Activated T-cell treated with anti-CD3 and anti-CD28 coated beads, Interleukin-2, amount 50 U/mL, for 48 hours (primary cell): ENCODE measurements at places on chromosomes 7 and 10.

DNA sequence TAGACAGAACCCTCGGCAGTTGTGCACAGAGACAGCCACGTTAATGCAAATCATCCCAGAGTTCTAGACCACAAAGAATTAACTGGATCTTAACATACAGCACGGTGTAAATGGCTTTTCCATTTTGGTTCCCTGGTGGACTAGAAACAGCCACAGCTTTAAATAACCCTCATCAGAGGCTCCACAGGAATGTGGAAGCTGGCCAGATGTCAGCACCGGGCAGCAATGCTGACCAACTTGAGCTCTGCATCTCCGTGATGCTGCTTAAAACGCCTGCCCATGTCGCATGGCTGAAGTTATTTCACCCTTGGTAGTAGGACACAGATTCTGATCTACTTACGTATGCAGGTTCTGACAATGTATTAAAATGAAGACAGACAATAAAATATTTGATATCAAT is 24.5 kb downstream of the RSU1 start:
- no peak for DNase-seq

GRCh38 chr10:90983914-90984549 is 63.1 kb upstream of the ANKRD1 start:
- DNase-seq: no peak

- peak; percentile 51 for DNase-seq
Measured at GRCh38 chr7:66505531-66506451, 122.9 kb upstream of the KCTD7 start.

DNA sequence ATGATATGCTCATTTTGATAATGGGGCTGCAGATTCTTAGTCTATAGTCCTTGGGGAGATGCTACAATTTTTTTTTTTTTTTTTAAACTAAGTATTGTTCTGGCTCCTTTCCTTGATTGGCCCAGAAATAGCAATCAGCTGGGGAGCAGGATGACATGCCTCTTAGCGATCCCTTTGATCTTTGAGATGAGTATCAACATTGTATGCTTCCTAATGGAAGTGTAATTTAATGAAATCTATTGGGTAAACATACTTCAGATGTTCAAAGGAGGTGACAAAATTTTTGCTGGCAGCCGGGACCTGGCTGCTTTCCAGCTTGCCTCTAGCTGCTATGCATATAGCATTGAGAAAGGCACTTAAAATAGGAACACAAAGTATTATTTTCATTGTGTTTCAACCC is 43.5 kb downstream of the VTI1A start:
- no peak for DNase-seq

GRCh38 chr10:21509341-21510240 is 15.9 kb downstream of the SKIDA1 start:
- no peak for DNase-seq

- peak; percentile 86 for DNase-seq
Measured at GRCh38 chr7:139682136-139683013, 95.4 kb downstream of the HIPK2 start.

GRCh38 chr7:47036909-47037308 is 545.0 kb downstream of the TNS3 start:
- no peak for DNase-seq

- DNase-seq: no peak
Measured at GRCh38 chr7:34044734-34045353, 139.5 kb downstream of the BMPER start.

DNA sequence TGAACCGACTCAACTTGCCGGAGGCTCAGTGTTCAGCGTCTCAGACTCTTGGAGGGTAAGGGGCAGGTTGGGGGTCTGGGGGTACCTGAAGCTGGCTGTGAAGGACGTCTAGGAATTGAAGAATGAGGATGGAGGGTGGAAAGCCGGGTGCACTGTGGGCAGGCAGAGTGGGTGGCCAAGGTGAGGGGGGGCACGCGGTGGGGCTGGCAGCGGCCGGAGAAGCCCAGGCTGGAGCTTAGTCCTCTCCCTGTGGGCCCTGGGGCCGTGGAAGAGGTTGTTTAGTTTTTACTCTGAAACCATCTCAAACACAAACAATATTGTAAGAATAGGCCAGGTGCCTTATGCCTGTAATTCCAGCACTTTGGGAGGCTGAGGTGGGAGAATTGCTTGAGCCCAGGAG is 83.4 kb downstream of the UNCX start:
- DNase-seq: no peak

- no peak for DNase-seq
Measured at GRCh38 chr7:114930107-114930661, 8.3 kb downstream of the MDFIC start.

GRCh38 chr10:1233031-1233430 is 176.8 kb downstream of the WDR37 start:
- DNase-seq: no peak

DNA sequence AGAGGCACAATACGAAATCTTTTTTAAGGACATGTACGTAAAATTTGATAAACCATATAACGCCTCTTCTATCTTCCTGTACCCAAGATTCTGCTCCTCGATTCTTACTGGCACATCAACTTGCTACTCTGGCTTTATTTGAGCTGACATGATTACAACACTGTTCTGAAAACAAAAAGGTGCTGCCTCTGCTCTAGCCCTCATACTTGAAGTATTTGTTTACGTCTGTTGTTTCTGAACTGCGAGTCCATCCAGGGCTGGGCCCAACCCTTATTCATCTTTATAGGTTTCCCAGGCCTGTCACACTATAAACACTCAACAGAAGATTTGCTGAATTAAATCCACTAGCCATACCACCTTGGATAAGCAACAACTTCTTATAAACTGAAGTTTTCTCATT is 96.2 kb upstream of the SVIL start:
- DNase-seq: no peak

DNA sequence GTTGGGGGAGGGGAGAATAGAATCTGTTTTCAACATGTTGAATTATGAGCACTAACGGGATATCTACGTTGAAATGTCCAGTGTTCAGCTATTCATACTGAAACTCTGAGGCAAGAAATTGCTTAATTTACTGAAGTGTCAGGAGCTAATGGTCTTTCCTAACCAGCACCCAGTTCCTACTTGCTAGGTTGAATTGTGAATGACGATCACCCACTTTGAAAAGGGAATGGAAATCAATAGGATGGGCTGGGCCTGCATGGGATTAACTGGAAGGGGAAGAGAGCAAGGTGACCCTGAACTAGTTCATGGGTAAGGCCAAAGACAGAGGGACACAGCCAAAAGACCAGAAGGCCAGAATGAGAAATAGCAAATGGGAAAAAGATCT is 51.3 kb downstream of the HIPK2 start:
- DNase-seq: no peak

GRCh38 chr7:130475776-130476175 is 16.1 kb upstream of the MEST start:
- DNase-seq: no peak

GRCh38 chr7:93913197-93913596 is 6.8 kb downstream of the GNGT1 start:
- DNase-seq: no peak

GRCh38 chr10:120738658-120739057 is 112.5 kb upstream of the WDR11 start:
- DNase-seq: no peak

GRCh38 chr10:15144788-15145187 is 23.7 kb downstream of the NMT2 start:
- DNase-seq: no peak

GRCh38 chr10:126011995-126012394 is 115.6 kb downstream of the FANK1 start:
- DNase-seq: no peak

GRCh38 chr7:47461161-47461560 is 120.8 kb downstream of the TNS3 start:
- no peak for DNase-seq

- no peak for DNase-seq
Measured at GRCh38 chr7:137818036-137818435, 28.7 kb downstream of the DGKI start.

GRCh38 chr10:118501171-118501570 is 94.3 kb downstream of the PRLHR start:
- DNase-seq: no peak

DNA sequence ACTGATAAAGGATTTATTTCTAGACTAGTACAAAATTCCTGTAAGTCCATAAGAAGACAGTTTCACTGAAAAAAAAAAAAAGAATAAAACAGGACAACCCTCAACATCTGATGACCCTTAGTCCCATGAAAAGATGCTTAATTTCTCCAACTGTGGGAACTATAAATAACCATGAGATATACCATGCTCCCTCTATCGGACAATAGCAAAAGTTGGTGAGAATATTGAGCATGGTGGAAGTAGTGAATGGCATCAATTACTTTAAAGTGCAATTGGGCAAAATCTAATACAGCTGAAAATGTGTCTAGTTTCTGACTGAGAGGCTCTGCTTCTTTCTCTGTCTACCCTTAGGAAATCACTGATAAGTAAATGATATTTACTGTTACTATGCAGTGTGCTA is 348.8 kb downstream of the SUGCT start:
- DNase-seq: no peak

- no peak for DNase-seq
Measured at GRCh38 chr7:30459591-30460245, 18.9 kb downstream of the NOD1 start.

- DNase-seq: no peak
Measured at GRCh38 chr7:33790746-33791145, 114.6 kb upstream of the BMPER start.

DNA sequence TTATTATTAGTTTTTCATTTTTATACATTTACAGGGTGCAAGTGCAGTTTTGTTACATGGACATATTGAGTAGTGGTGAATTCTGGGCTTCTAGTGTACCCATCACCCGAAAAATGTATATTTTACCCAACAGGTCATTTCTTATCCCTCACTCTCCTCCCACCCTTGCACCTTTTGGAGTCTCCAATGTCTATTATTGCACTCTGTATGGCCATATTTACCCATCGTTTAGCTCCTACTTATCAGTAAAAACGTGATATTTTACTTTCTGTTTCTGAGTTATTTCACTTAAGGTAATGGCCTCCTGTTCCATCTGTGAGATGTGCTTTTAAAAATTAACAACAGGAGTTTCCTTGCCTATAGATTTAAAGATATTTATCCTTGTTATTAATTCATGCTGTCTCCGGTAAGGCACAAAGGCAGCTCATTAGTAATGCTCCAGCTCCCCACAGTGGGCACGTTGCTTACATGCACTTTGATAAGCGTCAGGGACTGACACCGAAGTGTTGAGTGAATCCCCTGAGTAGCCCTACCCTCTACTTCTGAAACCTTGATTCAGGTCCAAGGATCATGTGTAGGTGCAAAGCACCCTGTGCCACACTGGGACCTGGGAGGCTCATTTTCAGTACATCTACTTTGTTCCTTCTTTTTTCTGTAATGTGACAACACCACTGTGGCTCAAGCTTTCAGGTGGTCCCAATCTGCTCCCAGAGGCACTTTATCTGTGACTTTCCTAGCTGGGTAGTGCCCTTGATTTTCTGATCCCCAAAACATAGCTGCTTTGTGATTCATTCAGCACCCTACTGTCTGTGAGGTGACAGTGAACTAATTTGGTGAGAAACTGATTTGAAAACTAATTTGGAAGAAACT is 27.3 kb downstream of the HYAL4 start:
- DNase-seq: peak; percentile 35

GRCh38 chr10:49287689-49288340 is 11.2 kb upstream of the C10orf71 start:
- DNase-seq: no peak

GRCh38 chr10:75841266-75841665 is 409.8 kb downstream of the LRMDA start:
- DNase-seq: no peak

DNA sequence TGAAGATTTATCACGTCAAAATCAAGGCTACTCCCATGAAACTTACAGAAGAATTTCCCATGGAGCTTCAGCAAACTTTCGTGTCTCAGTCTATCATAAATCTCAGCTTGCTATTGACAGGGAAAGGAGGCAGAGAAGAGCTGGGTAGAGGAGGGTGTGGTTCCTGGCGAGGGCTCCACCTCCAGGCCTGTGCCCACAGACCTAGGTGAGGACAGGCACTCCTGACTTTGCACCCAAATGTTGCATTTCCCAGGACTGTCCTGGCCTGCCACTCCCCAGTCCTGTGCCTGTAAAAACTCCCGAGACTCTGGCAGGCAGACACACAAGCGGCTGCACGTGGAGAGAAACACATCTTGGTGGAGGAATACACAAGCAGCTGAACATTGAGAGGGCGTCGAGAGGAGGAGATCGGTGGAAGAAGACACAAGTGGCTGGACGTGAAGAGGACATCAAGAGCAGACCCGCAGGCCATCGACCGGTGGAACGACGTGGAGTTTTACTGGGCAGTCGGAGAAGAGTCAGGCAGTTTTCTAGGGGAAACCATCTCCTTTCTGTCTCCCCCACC is 145.1 kb downstream of the CTNNA3 start:
- no peak for DNase-seq
